ENCODE measurements at places on chromosomes 12 and 14. TPM values are rescaled to one million over a fixed set of nuclear protein-coding genes. Genes with fewer than 3 reads are reported as not detected.

DNA sequence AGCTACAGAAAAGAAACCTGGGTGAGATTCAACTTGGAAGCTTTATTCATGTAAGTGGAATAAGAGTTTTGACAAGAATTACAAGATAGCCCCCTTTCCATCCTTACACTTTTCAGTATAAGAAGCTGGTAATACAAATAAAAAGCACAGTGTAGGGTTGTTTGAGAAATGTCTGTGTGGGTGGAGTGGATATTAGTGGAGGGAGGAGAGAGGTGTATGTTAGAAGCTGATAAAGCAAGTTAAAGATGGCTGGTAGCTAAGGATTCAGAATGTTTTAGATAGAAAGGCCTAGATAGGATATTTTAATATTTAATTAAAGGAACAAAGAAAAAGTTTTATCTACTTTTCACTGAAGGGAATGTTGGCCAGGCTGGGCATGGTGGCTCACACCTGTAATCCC lies 12.5 kb downstream of the CFAP54 start:
- no peak for DNase-seq

ERGIC2 gene
- polyA plus RNA-seq = 47.1 TPM

DNA sequence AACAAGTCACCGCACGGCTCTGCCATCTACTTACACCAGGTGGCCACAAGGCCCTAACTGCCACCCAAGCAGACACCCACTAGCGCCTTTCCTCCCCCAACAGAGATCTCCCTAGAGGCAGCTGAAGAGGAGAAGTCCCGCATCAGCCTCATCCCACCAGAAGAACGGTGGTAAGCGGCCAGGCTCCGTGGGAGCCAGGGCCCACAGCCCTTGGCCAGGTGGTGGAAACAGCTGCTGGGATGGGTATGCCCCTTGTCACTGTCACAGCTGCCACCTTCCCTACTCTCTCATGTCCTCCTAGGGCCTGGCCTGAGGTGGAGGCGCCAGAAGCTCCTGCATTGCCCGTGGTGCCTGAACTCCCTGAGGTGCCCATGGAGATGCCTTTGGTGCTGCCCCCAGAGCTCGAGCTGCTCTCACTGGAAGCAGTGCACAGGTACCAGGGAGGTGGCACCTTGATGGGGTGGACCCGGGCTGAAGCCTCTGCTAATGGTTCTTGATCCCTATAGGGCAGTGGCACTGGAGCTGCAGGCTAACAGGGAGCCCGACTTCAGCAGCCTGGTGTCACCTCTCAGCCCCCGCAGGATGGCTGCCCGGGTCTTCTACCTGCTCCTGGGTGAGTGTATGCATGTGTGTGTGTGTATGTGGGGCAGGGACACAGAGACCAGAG lies 7.5 kb downstream of the REC8 start:
- no peak for DNase-seq

GRIP1 gene
- 0.89 TPM for polyA plus RNA-seq

PRR13 gene
- 50.8 TPM for polyA plus RNA-seq

DNA sequence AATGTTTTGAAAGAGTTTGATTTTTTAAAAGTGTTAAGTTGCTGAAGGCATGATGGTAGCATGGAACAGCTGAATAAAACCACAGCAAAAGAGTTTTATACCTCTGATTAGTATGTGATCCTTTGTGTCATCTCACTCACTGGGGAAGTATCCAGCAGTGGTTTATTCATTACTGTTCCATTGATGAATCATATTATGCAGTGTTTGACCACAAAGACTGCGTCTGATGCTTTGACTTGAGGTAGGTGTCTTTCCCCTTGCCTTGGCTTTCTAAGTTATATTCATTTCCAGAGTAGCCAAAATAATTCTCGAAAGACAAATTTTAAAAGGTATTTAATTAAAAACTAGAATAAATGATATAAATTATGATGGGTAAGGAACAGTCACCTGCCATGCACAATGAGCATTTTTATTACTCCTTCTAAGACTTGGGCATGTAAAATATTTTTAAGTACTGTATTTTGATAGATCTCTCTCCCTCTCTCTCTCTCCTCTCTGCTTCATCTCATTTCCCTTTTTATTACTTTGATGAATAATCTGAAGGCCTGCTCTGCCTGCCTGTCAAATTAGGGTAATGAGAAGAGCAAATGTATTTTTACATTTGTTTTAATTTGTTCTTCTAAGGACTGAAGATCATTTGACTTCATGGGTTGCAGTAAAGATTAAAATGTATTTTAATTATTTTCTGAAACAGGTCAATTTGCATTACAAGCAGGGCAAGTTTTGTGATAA lies 164.9 kb downstream of the NAV3 start:
- DNase-seq = no peak

DNA sequence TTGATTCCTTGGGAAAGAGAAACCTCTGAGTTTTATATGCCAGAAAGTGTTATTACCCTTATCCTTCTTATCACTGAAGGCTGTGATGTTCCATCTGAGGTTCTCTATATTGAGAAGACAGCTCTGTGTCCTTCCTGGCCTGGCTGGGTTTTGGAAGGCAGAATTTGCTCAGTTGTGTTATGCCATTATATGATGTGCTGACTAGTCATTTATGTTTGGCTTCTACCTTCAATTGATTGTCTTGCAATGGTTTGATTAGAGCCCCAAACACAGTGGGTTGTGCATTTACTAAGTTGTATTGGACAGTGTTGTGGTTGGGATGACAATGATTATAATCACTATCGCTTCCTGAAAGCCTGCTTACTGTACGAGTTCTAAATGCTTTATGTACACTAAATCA lies 265.7 kb downstream of the SNAPC1 start:
- DNase-seq = no peak

P2RX2 gene
- not detected for polyA plus RNA-seq

- DNase-seq = no peak
Observed at GRCh38 chr12:23185346-23185745, 560.4 kb downstream of the ETNK1 start.

ETNK1 gene
- polyA plus RNA-seq = 21.5 TPM

DNA sequence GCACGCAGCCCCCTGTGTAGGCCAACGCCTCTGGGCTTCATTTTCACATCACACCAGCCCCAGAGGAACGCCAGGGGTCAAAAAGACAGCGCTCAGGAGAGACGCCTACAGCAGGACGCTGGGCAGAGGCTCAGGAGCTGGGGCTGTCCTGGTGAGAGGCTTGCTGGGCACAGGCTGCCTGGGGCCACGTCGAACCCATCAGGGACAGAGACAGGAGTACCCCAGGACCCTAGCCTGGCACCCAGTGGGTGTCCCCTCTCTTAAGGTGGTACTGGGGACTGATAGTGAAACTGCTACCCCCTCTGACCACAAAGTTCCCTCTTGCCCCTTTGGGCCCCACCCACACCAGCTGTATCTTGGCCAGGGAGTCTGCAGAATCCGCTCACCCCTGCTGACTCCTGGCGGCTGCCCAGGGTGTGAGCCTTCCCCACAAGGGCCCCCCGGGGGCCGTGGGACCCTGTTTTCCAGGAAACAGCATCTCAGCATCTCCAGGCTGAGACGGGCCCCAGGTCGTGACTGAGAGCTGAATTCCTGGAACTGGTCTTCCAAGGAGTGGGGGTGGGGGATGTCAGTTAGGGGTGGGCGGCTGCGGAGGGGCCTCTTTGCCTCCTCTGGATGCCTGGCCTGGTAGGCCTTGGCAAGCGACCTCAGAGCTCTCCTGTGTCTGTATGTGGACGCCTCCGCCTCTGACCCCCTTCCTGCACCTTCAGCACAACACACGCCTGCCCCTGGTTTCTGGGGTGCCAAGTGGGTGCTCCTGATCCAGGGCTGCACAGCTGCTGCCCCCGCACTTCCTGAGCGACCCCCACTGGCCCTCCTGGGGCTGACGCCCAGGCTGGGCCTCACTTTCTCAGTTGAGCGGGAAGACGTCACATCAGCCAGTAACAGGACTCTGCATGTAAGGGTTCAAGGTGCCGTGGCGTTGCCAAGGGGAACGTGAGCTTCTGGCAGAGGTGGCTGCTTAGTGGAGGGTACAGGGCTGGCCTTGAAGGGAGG lies 321.9 kb upstream of the RTL1 start:
- no peak for DNase-seq

Measured in hindlimb muscle (tissue), 1 donor.